Activated naive CD4-positive, alpha-beta T cell (primary cell): ENCODE measurements at places on chromosomes 3 and 15.

DNA sequence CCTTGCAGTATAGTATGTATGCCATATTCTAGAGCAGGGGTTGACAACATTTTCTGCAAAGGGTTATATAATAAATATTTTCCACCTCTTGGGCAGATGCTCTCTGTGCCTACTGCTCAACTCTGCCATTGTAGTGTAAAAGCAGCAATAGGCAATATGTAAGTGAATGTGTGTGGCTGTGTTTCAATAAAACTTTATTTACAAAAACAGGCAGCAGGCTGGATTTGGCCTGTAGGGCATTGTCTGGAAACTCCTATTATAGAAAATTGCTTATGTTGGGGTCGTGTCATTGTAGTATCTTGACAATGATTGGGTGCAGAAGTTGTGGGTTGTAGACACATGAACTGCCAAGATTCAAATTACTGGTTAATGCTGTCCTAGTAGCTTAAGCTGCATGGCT lies 153.6 kb upstream of the CNTN3 start:
- DNase-seq = no peak

DNA sequence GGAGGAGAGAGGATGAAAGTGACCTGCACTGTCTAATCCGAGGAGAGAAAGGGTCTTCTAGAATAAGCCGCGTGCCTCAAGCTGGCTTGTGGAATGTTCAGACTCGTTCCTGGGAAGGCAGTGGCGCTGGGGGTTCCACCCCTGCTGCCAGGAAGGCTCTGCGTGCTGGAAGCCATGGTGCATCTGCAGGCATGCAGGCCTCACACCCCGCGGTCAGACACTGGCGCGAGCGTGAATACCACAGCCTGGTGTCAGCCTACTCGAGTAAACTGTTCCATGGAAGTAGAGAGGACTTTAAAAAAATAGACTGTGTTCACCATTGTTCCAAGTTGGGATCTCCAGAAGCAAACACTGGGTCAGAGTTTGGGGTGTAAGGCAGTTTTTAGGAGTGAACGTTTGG lies 25.9 kb upstream of the GABRG3 start:
- DNase-seq = no peak

GRCh38 chr15:70583006-70583405 lies 180.4 kb downstream of the UACA start:
- no peak for DNase-seq

- no peak for DNase-seq
These were observed 76.2 kb downstream of the CACNA2D3 start for GRCh38 chr3:54198556-54198955.

- no peak for DNase-seq
These were observed 11.7 kb upstream of the CMTM7 start for GRCh38 chr3:32379831-32380500.

GRCh38 chr3:52246264-52246620 lies 683 bp downstream of the PPM1M start:
- DNase-seq = no peak

- DNase-seq = no peak
These were observed 371.5 kb upstream of the GOLIM4 start for GRCh38 chr3:168467115-168467714.

GRCh38 chr3:57856675-57857074 lies 100.6 kb downstream of the SLMAP start:
- no peak for DNase-seq

DNA sequence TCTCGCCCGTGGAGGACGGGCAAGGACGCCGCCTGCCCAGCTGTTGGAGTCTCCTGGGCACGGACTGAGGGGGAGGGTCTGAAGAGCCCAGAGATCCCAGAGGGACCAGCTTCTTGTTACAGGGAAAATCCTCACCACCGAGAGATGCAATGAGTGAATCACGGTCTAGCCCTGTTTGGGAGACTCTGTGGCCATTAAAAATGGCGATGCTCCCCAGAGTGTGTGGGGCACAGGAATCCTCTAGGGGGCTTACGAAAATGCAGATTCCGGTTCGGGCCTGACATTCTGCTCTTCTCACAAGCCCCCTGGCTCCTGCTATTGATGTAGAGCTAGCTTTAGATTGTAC lies 35.5 kb upstream of the EPHB3 start:
- DNase-seq = no peak

DNA sequence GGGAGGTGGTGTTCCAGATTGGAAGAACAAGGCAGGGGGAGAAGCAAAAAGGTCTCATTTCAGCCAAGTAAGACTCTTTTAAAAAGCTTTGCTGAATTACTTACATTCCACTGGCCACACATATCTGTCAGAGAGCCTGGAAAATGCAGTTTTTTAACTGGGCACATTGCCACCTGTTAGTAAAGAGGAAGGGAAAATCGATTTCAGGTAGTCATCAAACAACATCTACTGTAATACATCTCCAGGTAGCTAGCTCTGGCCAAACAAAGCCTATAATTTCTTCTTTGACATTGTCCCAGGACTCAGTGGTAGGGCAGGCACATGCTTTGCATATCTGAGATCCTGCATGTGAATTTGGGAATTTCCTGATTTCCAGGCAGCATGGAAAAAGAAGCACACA lies 480.7 kb upstream of the SUCLG2 start:
- no peak for DNase-seq

DNA sequence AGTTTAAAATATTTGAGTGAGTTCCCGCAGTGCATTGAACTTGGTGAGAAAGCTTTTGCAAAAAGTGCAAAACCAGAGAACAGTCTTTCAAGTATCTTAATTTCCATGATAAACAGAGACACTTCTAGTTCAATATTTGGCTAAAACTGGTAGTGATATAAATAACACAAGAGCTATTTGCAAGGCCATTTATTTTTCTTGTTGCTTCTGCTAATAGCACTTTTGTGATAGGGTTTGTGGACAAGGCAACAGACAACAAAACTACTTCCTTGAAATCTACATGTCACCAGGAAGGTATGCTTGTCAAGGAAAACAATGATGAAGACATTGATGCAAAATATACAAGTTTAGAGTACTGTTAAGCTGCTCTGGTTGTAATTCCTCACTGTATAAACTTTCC lies 1225.1 kb downstream of the OTOL1 start:
- no peak for DNase-seq

DNA sequence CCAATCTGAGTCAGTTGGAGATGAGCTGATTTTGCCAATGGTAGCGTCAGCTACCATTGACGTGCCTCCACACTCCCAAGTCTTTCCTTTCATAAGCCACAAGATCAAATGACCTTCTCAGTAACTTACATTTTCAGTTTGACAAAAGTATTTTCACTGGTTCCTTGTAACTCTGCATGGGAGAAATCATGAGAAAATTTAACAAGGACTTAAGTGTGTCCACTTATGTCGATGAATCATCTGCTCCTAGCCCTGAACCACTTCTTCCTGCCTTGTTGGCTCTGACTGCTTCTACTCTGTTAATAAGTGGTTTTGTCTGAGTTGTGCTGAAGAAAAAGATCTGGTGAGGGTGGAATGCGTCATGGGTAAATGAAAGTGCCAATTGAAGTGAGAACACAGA lies 101.2 kb downstream of the NFKBIZ start:
- no peak for DNase-seq

DNA sequence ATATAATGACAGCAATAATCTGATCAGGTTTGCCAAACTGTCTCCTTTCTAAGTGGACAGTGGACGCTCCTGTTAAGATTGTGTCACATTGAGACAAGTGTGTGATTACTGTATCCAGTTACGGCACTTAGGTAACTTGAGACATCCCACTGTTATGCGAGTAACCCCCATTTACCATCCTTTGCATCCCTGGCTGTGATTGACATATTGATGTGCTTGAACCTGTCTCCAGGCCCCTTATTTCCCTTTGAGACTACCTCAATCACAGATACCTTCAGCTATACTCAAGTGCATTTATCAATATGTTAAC lies 785.2 kb downstream of the NR2F2 start:
- DNase-seq = no peak

- no peak for DNase-seq
These were observed 62.1 kb downstream of the SLCO3A1 start for GRCh38 chr15:91915576-91915975.

GRCh38 chr3:49199900-49200281 lies 28.5 kb downstream of the KLHDC8B start:
- no peak for DNase-seq

- DNase-seq = no peak
These were observed 231.3 kb downstream of the LPP start for GRCh38 chr3:188385295-188385694.

GRCh38 chr15:68209735-68210408 lies 4.7 kb upstream of the CALML4 start:
- DNase-seq = peak; percentile 24

- DNase-seq = no peak
These were observed 164.0 kb downstream of the IL20RB start for GRCh38 chr3:137121704-137122314.

DNA sequence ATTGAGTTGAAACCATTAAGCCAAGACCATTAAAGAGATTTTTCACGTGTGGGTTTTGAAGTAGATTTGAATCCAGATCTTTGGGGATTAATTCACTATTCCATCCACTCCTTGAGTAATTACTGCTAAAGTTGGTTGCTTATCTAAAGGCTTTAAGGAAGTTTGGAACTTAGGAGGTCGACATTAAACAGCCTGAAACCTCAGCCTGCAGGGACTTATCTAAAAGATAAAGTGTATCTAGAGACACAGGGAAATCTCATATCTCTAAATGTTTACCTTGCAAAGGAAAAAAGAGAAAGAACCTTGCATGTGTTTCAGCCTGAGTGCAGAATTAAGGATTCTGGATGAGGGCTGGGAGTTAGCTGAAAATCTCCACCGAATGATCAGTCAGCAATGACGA lies 158.6 kb downstream of the MEIS2 start:
- DNase-seq = no peak

DNA sequence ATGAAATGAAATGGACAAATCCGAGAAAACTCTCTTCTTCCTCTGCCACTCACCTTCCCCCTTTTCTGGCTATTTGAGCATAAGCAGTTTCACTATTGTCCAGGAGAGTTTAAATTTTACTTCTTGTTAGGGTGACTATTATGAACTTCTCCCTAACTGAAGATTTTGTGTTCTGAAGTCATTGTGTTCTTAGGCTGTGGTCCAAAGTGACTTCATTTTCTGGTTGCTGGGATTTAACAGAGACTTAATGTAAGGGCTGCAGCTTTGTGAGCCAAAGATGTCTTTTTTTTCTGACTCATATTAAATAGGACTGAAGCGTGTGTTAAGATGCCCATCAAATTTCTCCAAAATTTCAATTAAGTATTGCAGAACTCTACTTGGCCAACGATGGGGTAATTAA lies 46.5 kb upstream of the FSTL1 start:
- no peak for DNase-seq

DNA sequence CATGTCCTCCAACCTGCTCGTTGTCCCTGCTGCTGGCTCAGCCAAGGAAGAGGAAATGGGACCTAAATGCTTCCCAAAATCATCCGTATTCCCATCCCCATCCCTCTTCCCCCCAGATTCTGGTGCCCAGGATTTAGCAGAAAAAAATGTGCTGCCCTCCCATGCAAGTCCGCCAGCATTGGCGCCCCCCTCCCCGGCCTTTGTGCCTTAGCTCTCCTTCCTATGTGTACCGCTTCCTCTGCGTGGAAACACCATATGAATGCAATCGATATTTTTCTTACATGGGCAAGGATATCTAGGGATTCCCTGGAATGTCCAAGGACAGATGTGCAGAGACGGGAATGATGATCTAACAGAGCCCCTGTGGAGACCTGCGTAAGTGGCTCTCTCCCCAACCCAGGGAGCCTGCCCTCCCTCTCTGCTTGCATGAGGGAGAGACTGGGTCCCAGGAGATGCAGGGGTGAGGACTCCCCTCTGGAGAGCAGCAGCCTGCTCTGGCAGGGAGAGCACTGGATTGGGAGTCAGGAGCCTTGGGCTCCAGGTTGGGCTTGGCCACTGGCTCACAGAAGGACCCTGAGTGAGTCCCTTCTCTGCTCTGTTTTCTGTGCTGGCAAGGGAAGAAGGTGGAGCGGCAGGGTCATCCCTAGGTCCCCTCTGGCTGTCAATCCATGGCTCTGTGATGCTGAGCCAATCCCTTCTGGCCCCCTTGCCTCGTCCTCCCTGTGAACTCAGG lies 227.2 kb downstream of the XXYLT1 start:
- no peak for DNase-seq

DNA sequence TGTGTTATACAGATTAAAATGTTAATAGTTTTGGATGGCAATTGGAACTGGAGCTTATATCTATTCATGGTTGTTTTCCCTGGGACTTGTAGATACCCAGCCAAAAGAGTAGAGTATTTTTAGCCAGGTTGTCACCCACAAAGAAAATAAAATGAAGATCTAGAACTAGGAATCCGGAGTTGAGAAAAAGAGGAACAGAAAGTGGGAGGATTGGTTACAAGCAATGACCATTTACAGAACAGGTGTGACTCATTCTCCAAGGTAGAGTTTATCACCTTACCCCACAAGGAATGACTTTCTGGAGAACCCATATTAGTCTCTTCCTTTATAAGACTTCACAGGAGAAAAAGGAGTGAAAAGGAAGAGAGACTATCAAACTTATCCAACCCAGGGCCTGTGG lies 99.8 kb downstream of the TMEM108 start:
- no peak for DNase-seq

- no peak for DNase-seq
These were observed 27.1 kb downstream of the FAH start for GRCh38 chr15:80179935-80180334.

GRCh38 chr3:68504201-68504600 lies 428.1 kb downstream of the TAFA4 start:
- no peak for DNase-seq

GRCh38 chr15:89206908-89207331 lies 14.5 kb downstream of the RLBP1 start:
- peak; percentile 58 for DNase-seq

- DNase-seq = no peak
These were observed 43.9 kb downstream of the MEIS2 start for GRCh38 chr15:37056177-37057121.

DNA sequence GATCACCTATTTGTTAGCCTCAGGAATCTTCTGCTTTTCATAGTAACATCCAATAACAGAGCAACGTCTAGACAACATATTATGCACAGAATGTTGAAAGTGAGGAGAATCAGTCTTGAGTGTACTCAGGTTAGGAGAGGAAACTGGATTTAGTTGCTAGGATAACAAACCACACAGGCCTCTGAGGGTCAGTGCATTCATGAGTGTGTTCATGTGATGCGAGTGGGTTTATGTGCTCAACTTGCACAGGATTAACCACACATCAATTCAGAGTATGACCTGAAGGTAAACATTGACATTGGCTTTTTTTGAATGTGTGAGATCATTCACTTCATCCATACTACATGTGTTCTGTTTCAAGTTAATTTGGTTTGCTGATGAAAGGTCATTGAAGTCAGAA lies 287.6 kb downstream of the DIPK2A start:
- DNase-seq = no peak
